GM12878 (cell line): ENCODE measurements at places on chromosomes 16 and 17. TPM values are rescaled to one million over a fixed set of nuclear protein-coding genes. Genes with fewer than 3 reads are reported as not detected.
A peak's percentile ranks its signal among the peaks of the same experiment; 100 is the strongest.

- peaks cover 4% of the 10 kb centered on the region; the same call in 1 of the 2 replicates for H3K4me1 ChIP-seq
- no peak overlapping the region for H3K4me3 ChIP-seq
- DNase-seq = no peak
- no peak overlapping the region for H3K27ac ChIP-seq
- H3K27me3 ChIP-seq = peaks cover 24% of the 10 kb centered on the region
- H3K36me3 ChIP-seq = no peaks in the 10 kb centered on the region
These were observed 10.7 kb downstream of the TBX2 start for GRCh38 chr17:61410141-61411010.

GRCh38 chr17:63492940-63493339 is 16.1 kb downstream of the ACE start:
- no peak overlapping the region for H3K27ac ChIP-seq
- H3K36me3 ChIP-seq = no peaks in the 10 kb centered on the region
- H3K27me3 ChIP-seq = peaks cover 1% of the 10 kb centered on the region
- no peaks in the 10 kb centered on the region for H3K4me1 ChIP-seq
- DNase-seq = no peak

DNA sequence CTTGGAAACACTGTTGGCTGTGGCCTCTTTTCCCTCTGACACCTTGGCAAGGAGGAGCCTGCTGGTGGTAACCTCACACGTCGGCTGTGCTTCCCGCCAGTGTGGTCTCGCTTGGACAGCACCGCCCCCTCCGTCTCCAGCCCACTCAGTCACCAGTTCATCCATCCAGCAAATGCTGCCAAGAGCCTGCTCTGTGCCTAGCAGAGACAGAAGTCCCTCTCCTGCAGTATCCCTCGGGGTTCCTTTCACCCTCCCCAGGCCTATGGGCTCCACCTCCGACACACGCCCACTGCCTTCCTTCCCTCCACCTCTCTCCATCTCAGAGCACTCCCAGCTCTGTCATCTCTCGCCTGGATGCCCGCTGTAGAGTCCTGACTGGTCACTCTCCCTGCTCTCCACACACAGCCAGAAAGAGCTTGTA is 12.3 kb downstream of the CACNG4 start:
- H3K4me1 ChIP-seq = no peaks in the 10 kb centered on the region
- H3K36me3 ChIP-seq = no peaks in the 10 kb centered on the region
- no peak overlapping the region for H3K27ac ChIP-seq
- no peak for DNase-seq
- no peak overlapping the region for H3K4me3 ChIP-seq

GRCh38 chr17:33704856-33705255 is 411.8 kb upstream of the ASIC2 start:
- H3K27me3 ChIP-seq = no peaks in the 10 kb centered on the region
- no peak overlapping the region for H3K4me3 ChIP-seq
- no peak overlapping the region for H3K27ac ChIP-seq
- DNase-seq = no peak
- no peaks in the 10 kb centered on the region for H3K4me1 ChIP-seq
- H3K36me3 ChIP-seq = no peaks in the 10 kb centered on the region

DNA sequence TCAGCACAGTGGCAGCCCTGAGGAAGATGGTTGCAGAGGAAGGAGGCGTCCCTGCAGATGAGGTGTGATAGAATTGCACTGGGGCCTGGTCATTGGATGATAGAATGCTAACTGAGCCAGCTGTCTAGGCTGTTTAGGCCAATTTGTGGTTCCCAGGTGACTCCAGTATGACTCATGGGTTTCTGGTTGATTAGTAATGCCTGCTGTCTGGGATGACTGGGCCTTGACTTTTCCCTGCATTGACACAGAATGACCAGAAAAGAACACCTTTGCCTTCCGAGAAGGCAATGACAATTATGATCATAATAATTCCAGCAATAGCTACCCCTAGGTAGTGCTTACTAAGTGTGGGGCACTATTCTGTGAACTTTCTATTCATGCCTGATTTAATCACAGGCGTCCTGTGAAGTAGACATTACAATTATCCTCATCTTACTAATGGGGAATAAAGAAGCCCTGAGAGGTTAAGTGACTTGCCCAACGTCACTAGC is 31.5 kb downstream of the USP43 start:
- no peaks in the 10 kb centered on the region for H3K36me3 ChIP-seq
- no peak overlapping the region for H3K4me3 ChIP-seq
- DNase-seq = peak; percentile 9
- H3K27me3 ChIP-seq = no peaks in the 10 kb centered on the region
- H3K27ac ChIP-seq = no peak overlapping the region
- no peaks in the 10 kb centered on the region for H3K4me1 ChIP-seq

Gene SEPTIN12
- not detected in 2 replicates for polyA plus RNA-seq

Gene CDH5
- polyA plus RNA-seq = not detected in 2 replicates

Gene GFAP
- 0.25 TPM in 1 of 2 replicates, not detected in the other for polyA plus RNA-seq

Gene TLCD2
- polyA plus RNA-seq = not detected in 2 replicates

DNA sequence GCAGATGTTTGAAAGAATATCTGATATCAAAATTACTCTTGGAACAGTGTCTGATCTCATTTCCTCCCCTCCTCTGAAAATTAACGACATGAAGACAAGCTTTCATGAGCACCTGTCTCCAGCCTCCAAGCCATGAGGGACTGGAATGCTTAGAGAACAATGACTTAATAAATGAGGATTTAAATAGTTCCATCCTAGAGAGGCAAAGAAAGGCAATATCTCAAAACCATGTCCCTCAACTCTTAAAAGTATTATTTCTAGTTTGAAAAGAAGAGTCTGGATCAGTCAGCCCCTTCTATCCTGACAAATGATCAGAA is 137.5 kb downstream of the ANKFN1 start:
- H3K27me3 ChIP-seq = no peaks in the 10 kb centered on the region
- H3K27ac ChIP-seq = no peak overlapping the region
- H3K4me1 ChIP-seq = no peaks in the 10 kb centered on the region
- H3K4me3 ChIP-seq = no peak overlapping the region
